Right lung (tissue), 10 donors: ENCODE measurements at places on chromosomes 2 and 18. TPM values are rescaled to one million over a fixed set of nuclear protein-coding genes. Genes with fewer than 3 reads are reported as not detected.

Gene DYNAP
- not detected for polyA plus RNA-seq

- no peak for DNase-seq
Observed at GRCh38 chr2:172496160-172496608, 59.7 kb upstream of the PDK1 start.

Gene PIEZO2
- polyA plus RNA-seq: 232 TPM

GRCh38 chr18:77755187-77755586 lies 505.5 kb downstream of the GALR1 start:
- DNase-seq: no peak

GRCh38 chr2:132522901-132523300 lies 106.3 kb downstream of the GPR39 start:
- no peak for DNase-seq

DNA sequence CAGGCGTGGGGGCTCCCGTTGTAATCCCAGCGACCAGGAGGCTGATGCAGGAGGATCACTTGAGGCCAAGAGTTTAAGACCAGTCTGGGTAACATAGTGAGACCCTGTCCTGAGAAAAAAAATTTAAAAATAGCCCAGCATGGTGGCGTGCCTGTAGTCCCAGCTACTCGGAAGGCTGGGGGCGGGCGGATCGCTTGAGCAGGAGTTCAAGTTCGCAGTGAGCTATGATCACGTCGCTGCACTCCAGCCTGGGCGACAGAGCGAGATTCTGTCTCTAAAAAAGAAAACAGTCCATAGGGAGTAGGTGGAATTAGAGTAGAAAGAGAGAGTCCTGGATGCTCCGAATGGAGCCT lies 325 bp upstream of the TTLL4 start:
- no peak for DNase-seq

Gene XDH
- 0.10 TPM for polyA plus RNA-seq

GRCh38 chr2:8158711-8159110 lies 523.1 kb upstream of the ID2 start:
- DNase-seq: no peak

Gene MOCOS
- 1.1 TPM for polyA plus RNA-seq

DNA sequence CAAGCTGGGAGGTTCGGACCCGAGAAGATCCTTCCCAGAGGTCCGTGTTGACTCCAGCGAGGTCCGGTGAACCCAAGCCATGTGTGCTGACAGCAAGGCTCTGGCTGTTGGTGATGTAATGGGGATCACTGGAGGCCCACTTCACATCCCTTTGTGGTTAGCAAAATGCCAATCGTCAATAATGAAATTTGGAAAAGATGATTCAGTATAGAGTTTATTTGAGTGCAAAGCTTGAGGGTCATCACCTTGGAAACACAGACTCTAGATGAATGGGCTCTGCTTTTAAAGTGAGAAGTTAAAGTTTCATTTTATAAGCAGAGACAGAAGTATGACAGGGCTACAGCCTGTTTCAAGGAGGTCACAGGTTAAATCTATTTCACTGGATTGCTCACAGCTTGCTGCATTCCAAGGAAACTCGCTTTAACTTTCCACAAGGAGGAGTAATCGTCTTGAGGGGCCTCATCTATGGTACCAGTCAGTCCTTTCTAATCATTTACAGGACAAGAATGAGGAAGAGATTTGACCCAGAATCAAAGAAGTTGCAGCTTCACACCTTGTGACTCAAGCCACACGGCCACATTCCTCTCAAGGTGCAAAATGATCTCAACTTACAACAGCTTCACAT lies 140.5 kb downstream of the TPO start:
- peak; percentile 37 for DNase-seq

Gene ITGB6
- 9.3 TPM for polyA plus RNA-seq

GRCh38 chr2:80719607-80720006 lies 415.1 kb upstream of the LRRTM1 start:
- no peak for DNase-seq

Gene EPB41L3
- 42.2 TPM for polyA plus RNA-seq

DNA sequence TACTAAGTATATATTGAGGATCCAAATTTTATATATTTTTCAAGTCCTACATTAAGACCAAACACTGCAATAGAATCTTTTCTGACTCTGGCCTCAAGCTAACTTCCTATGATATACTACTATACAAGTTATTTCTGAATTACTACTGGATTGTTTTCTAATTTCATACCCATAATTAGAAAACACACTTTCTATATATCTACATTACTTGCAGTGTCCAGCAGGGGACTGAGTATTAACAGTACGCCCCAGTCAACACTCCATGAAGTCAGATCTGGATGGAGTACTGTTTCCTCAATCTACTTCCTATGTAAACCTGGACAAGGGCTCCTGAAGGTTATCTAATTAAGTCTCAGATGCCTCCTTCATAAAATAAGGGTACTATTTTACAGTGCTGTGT lies 26.5 kb downstream of the RMP24 start:
- DNase-seq: no peak

DNA sequence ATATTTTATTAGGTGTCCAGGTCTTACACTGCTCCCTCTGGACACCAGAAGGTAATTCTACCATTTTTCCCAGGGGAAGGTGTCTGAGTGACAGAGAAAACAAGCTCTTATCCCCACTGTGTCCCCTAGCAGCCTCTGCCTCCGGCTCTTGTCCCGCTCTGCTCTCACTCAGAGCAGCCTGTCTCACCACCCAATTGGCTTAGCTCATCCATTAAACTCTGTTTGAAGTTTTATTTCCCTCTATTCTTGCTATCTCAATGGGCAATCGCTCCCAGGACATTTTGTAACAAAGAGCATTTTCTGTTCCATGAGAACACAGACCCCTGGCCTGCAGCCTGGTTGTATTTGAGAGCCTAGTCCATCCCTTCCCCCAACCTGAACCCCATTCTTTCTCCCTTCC lies 90.6 kb upstream of the LDAH start:
- no peak for DNase-seq

GRCh38 chr2:75410702-75411101 lies 150.0 kb downstream of the EVA1A start:
- no peak for DNase-seq

DNA sequence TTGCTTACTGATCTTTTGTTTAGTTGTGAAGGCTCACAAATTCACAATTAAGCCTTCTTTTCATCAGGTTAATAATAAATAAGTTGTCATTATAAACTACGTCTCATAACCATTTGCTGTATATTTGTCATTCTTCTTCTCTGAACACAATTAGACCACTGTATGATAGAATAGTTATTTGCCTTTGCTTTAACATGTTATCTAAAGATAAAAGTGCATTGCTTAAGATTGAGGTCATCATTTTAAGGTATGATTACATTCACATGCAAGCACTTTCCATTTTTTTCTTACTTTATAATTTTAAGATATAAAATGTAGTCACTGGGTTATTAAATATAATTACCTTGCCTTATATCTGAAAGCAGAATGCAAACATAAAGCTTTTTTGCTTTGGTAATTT lies 80.1 kb upstream of the GLS start:
- no peak for DNase-seq

DNA sequence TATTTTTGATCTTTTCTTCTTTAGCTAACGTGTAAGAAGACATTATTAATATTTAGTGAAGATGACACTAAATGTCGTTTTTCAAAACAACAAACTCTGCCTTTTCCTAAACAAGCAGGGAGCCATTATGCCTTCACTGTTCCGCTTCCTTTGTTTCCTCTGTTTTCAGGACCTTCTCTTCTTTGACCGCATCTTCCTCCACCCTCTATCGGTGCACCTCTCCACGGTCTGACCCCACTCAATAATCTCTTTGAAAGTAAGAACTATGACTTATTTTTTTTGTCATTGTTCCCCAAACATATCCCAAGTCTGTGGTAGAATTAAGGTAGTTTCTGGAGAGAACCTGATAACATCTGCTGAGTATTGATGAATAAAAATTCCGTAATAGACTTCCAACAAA lies 5.8 kb upstream of the SCN1A start:
- DNase-seq: no peak

DNA sequence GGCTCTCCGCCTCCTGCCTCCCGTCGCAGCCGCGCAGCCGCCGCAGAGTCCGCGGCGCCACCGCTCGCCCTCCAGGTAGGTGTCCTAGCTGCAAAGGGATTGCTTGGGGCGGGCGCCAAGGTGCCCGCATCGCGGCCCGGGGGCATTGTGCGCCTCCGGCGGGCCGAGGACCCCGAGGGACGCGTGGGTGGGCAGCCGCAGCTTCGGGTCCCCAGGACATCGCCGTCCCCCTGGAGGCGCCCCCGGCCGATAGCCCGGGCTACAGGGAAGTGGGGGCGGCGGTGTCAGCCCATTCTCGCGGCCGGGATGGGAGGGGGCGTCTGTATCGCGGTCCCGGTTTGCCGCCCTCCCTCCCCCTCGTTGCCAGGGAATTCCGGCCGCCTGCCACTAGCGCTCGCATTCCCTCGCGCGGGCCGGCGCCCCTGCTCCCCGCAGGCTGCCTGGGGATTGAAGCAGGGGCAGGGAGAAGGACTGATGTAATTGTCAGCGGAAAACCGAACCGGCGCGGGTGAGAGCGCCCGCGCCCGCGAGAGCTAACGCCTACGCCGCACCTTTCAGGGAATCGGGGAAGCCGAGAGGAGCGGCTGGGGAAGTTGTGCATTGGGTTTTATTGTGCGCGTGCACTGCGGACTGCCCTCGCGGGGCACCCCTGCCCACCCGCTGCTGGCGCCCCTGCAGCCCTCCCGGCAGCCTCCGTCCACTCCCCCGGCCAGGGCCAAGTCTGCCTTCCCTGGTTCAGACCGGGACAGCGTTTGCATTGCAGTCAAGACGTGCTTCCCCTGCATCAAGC lies 483 bp downstream of the OSBPL6 start:
- peak; percentile 36 for DNase-seq

GRCh38 chr2:4635289-4635688 lies 931.9 kb downstream of the DCDC2C start:
- no peak for DNase-seq

Gene SERPINB3
- not detected for polyA plus RNA-seq

GRCh38 chr2:111944531-111945210 lies 46.3 kb downstream of the MERTK start:
- DNase-seq: no peak

DNA sequence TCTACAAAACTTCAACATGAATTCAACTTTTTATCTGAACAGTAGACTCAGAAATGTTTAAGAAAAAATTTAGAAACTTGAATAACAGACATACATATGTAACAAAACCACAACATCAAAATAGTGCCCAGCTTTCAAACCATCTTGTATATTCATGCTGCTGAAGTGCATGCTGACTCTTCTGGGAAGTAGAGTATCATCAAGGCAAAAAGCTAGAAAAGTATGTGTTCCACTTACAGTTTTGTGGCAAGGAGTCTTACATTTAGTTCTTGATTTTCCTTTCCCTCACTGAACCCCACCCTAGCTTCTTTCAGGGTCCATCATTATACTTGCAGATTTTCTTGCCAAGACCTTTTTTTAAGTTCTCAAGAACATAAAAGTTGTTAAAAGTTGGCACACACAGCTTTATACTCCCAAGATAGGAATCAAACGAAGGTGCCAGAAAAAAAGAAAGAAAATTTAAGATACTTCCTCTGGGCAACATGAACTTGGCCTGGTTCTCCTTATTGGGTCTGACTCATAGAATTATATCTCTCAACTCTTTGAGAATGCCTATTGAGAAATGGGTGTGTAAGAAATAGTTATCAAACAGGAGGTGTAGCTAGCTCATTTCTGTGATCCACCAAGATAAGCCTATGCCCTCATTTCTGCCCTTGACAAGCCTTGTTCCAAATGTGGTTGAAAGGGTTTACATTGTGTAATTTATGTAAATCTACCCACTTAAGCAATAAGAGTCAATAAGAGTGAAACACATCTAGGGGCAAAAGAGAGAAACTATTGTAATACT lies 667.6 kb upstream of the ACVR2A start:
- DNase-seq: no peak

GRCh38 chr2:172783165-172783898 lies 47.7 kb downstream of the RAPGEF4 start:
- DNase-seq: peak; percentile 13

Gene UGT1A4
- not detected for polyA plus RNA-seq
